ENCODE measurements at places on chromosomes 5 and 9. TPM values are rescaled to one million over a fixed set of nuclear protein-coding genes. Genes with fewer than 3 reads are reported as not detected.

GRCh38 chr5:151592855-151593408 is 1.8 kb upstream of the FAT2 start:
- DNase-seq = peak; percentile 63

GRCh38 chr5:57414191-57414590 is 68.4 kb downstream of the ACTBL2 start:
- DNase-seq = no peak

DNA sequence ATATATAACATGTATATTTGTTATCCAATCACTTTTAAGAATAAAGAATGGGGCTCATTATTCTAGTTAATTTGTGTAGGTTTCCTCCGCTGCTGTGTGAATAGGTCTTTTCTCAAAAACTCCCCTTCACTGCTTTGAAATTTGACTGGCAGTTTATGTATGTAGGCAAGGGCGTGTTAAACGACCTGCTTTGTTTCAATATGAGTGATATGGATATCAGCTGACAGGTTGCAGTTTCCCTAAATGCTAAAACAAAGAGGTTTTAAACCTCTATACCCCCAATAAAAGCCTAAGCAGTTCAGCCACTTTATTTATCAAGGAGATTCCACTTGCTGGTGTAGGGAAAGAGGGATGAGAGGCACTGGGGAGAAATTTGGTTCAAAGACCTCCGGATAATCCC is 159.6 kb downstream of the TMEM167A start:
- no peak for DNase-seq

DNA sequence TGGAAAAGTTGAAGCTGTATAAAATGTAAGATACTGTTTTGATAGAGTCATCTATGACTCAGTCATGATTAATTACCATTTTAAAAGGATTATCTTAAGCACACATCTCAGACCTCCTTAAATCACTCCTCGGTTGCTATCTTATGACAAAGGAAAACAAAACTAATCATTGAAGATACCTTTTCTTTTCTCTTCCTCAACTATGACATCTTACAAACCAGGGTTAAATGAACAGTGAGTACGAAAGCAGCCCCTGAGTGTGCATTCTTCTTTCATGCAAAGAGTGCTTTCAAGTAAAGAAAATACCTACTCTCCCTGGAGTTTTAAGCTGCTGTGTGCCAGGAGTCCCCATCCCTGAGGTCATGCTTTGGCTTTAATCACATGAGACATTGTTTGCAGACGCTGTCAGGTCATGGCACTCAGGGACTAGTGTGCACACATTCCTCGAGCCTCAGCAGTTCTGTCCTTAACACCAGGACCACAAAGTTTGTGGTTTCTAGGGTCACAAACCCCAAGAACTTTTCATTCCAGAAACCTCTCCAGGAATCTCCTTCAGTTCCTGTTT is 86.7 kb upstream of the ICE1 start:
- no peak for DNase-seq

The MEGF10 gene
- polyA plus RNA-seq = 1.1 TPM

- no peak for DNase-seq
Observed at GRCh38 chr5:111447099-111447498, 65.2 kb downstream of the STARD4 start.

GRCh38 chr5:39190311-39191102 is 28.9 kb downstream of the FYB1 start:
- DNase-seq = no peak

The CARTPT gene
- polyA plus RNA-seq = not detected

The PLPP6 gene
- 11.2 TPM for polyA plus RNA-seq

All from SK-N-SH (cell line).